Fibroblast of the conjunctiva (primary cell): ENCODE measurements at places on chromosomes 3 and 15.

DNA sequence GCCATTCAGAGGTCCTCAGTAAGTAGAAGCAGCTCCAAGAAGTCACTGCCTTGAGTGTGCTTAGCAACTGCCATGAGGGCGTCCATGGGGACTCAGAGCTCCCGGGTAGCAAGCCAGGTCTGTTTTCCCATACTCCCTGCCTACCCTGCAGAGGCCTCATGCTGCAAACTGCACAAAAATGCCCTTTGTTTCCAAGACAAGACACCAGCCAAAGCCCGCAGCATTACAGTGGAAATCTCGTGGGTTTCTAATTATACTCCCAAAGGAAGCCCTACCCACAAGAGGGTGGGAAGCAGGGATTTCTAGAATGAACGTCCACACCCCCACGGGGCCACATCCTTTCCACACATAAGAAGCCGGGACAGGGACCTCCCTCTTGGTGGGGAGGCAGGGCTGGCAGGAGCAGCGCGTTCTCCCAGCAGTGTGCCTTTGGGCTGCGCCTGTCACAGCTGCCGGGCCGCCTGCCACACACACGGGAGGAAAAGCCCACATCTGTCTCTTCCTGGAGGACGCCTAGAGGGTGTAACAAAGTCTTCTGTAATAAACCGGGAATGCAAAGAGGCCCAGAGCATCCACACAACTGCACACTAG lies 31.1 kb downstream of the FAM174B start:
- DNase-seq: peak; percentile 29

DNA sequence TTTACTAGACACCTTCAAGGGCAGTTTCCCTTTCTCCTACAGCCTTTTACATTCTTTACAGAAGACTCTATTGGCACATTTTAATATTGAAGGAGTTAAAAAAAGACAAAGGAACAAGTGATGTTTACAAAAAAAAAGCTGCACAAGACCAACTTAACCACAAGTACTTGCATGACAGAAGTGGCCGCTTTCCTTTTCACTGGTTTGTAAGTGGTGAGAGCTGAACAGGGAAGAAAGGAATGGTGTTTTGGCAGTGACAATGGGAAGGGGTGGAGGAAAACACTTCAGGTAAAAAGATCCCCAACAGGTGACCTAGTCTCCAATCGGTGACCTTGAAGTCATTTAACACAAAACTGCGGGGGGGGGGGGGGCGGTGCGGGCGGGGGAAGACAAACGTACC lies 1.1 kb downstream of the WDR72 start:
- no peak for DNase-seq

DNA sequence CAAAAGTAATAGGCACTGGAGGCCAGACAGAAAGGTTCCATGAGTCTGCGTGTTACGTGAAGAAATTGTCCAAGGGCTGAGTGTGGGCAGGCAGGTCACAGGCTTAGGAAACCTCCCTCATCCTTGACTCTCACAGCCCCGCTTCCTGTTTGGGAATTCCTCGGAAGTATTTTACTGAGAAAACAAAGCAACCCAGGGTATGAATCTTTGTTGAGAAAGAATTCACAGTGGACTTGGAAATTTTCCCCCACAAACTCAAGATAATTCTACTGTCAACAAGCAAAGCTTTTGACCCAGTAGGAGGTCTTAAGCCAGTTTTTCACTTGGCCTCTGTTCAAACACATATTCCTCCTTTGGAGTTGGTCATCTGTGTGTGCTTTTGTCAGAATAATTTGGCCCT lies 377.1 kb upstream of the TPM1 start:
- no peak for DNase-seq

DNA sequence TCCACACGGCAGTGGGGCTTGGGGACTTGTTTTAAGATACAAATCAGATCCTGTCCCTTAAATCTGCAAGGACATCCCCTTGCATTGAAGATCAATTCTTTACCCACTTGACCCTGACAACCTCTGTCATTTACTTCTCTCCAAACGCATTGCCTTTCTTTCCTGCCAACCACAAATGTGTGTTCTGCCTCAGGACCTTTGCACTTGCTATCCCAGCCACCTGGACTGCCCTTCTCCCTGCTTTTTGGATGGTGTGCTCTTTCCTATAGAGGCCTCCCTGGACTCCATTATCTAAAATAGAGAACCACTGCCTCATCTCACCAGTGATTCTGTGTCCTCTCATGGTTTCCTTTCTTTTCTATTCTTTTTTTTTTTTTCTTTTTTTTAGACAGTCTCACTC lies 1.5 kb upstream of the RPL29 start:
- DNase-seq: no peak

GRCh38 chr3:56754741-56755417 lies 46.9 kb downstream of the ARHGEF3 start:
- DNase-seq: no peak

DNA sequence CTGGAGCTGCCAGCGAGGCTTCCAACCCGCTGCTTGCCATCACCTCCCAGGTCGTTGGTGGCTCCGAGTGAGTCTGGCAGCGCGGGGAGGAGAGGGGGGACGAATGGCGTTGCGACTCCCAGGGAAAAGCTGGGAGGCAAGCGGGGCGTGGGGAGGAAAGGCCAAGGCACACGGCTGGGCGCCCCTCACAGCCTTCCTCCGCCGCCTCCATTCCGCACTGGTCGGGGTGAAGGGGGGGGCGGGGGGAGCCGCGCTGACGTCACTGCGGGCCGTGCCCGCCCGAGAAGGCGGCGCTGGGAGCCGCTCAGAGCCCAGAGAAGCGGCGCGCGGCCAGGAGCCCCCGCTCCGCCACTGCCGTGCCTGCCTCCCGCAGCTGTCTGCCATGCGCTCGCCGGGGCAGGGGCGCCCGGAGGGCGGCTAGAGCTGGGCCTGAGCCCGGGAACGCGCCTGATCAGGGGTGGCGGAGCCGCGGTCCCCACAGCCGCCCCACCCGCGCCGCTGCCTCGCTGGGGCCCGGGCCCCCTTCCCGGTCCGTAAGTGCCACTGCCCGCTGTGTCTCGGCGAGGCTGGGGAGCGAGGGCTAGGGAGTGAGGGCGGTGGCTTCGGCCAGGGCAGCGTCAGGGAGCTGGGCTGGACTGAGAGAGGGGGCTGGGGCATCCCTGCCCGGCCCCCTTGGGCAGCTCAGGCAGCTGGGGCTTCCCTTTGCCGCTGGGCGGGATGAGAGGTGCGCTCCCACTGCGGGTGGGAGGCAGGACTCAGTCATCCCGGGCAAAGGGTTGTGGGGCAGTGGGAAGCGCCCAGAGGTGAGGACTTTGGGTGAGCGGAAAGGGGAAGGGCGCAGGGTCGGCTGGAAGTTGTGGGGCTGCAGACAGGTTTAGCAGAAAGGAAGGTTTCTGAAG lies 27.8 kb upstream of the POLG start:
- no peak for DNase-seq

GRCh38 chr15:76158815-76159214 lies 99.0 kb downstream of the TMEM266 start:
- no peak for DNase-seq

- DNase-seq: no peak
Observed at GRCh38 chr3:10855871-10856662, 40.0 kb downstream of the SLC6A11 start.

DNA sequence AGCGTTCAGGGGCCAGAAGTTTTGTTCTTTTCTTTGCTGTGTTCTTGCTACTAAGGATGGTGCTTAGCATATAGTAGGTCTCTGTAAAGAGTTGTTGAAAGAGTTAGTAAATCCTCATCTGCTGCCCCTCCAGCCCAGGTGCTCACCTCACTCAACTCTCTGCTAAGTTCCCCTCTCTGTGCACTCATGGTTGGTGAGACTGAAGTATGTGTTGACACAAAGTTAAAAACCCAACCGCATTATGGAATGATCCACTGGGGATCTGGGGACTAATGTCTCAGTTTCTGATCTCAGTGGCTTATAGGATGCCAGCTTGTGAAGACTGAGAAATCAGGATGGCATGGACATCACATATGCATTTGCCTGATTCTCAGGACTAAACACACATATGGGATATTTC lies 13.8 kb downstream of the RYR3 start:
- DNase-seq: no peak

- no peak for DNase-seq
Observed at GRCh38 chr15:49320351-49320750, 102.7 kb upstream of the FGF7 start.

DNA sequence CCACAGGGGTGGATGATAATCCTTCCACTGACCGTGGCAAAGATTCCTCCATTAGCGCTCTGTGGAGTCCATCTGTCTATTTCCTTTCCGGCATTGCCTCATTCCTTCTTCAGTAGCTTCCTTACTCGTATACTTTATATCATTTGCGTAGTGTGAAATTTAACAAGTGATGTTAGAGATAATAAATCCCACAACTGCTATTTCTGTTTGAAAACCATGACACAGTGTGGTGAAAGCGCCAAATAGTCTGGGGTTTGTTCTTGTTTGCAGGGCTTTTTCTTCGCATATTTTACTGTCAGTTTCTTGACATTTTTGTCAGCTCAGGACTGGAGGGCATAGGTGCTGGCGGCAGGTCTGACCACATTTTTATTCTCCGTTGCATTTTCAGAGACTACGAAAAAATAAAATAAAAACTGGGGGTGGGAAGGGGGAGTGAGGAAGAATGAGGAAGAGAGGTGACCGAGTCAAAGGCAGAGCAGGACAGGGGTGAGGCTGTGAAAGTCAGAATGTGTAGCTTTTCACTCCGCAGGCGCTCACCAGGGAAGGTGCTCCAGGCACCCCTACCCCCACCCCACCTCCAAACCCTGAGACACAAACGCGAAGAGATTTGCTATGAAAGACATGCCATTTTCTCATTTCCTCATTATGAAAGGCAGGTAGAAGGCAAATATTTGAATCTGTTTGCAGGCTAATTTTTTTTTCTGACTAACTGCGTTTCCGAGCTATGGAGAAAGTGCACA lies 965.0 kb downstream of the MCTP2 start:
- no peak for DNase-seq

GRCh38 chr3:12557473-12558100 lies 700 bp downstream of the MKRN2 start:
- DNase-seq: no peak

DNA sequence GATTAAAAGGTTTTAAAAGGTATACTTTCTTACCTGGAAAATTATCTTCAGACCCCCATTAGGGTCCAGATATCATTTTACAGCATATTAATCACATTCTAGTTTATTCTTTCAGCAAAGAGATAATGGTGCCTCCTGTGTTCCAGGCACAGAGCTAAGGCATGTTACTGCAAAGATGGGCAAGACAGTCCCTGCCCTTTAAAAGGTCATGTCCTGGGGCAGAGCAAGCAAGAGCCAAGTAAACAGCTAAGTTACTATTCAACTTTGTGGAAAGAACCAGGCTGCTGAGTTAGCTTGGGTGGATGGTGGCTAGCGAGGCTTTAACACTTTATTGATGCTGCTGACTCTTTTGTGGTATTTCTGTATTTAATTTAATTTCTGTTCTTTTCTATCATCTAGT lies 75.0 kb downstream of the LRRC28 start:
- no peak for DNase-seq

GRCh38 chr15:48273049-48273448 lies 58.2 kb upstream of the DUT start:
- DNase-seq: no peak

GRCh38 chr3:122312826-122313225 lies 12.2 kb upstream of the CSTA start:
- DNase-seq: no peak

GRCh38 chr3:59698091-59698490 lies 648.3 kb upstream of the CFAP20DC start:
- DNase-seq: no peak

DNA sequence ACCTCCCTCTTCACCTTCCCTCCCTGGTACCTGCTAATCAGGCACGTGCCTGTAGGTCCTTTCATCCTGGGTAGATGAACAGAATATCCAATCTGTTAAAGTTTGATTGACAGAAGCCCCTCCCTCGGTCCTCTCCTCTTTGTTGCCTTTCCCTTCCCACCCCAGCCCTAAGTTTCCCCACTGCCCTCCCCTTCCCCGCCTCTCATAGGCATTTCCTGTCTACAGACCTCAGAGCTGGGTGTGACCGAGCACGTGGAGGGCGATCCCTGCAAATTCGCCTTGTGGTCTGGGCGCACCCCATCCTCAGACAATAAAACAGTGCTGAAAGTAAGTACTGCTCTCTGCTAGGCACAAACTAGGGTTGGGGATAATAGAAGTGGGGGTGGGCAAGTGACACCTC lies 239.2 kb upstream of the UMPS start:
- no peak for DNase-seq

- no peak for DNase-seq
Observed at GRCh38 chr3:20246662-20247061, 60.7 kb upstream of the SGO1 start.

DNA sequence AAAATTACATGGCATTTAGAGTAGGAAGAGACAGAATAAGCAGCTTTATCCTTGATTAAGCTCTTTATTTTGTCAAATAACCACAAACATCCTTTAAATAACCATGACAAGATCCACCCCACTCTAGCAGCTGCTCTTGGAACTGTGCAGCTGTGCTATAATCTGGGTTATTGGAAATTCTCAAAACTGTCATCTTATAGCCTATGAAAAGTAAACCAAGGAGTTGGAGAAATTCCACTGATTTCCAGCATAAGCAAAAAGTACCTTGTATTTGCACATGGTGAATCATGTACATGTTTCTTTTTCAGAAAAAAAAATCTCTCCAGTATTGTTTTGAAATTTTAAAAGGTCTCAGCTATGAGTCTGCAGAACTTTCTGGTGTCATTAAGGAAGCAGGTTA lies 88.8 kb upstream of the ABI3BP start:
- DNase-seq: no peak
